Stimulated activated naive B cell treated with anti-CD40 and anti-IgM and Interleukin-4, amounts not matched to agents 10 μg/mL and 1 μg/mL and 100 μg/mL, for 72 hours (primary cell): ENCODE measurements at places on chromosomes 13 and 19.

GRCh38 chr13:98782654-98783053, 30.2 kb upstream of the SLC15A1 start:
- DNase-seq = no peak

GRCh38 chr19:3945838-3946237, 13.0 kb downstream of the NMRK2 start:
- no peak for DNase-seq

DNA sequence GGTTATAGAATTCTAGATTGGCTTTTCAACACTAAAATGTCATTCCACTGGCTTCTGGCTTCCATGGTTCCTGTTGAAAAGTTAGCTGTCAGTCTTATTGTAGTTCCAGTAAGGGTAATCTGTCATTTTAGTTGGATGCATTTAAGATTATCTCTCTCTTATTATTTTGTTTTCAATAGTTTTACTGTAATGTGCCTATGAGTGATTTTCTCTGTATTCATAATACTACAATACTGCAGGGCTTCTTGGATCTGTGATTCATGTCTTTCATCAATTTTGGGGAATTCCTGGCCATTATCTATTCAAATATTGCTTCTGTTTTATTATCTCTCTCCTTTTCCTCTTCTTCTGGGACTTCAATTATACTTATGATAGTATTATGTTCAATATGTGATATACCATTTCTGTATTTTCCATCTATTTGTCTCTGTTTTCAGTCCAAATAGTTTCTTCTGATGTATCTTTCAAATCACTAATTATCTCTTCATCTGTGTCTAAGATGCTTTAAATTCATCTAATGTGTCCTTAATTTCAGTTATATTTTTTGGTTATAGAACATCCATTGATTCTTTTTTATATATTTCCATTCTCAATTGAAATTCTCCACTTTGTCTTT, 101.5 kb downstream of the KCTD15 start:
- DNase-seq = no peak

- DNase-seq = no peak
Observed at GRCh38 chr13:112695121-112695520, 5.3 kb downstream of the ATP11A start.

DNA sequence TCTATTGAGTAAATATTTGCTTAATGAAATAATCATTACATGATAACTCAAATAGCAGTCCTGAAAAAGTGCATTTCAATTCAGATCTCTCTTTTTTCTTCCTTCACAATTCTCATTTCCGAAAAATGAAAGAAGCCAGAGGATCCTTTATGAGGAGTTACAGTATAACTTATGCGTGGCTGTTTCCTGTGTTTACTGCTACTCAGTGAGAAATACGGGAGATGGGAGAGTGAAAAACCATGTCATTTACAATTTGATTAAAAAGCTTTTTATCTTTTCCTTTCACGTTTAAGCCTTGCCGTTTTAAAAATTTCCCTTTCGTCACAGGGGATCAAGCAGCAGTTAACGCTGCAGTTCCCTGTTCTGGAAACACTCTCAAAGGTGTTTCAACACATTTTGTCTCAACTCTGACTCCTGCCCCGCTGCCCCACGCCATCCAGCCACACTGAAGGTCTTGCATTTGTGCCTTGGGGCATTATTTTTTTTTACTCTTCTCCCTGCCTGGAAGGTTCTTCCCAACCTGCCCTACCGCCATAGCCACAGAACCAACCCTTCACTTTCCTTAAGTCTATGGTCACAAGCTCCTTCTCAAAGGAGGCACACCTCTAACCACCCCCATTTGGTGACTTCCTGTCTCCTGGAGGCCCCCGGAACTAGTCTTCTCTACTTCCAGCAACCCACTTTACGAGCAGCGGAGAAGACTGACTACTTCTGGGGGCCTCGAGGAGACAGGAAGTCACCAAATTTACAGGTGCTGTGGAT, 17.0 kb downstream of the KL start:
- DNase-seq = peak; percentile 8

- no peak for DNase-seq
Observed at GRCh38 chr19:22144394-22144793, 52.4 kb downstream of the ZNF676 start.

- no peak for DNase-seq
Observed at GRCh38 chr13:50141375-50141975, 126.2 kb downstream of the KCNRG start.

DNA sequence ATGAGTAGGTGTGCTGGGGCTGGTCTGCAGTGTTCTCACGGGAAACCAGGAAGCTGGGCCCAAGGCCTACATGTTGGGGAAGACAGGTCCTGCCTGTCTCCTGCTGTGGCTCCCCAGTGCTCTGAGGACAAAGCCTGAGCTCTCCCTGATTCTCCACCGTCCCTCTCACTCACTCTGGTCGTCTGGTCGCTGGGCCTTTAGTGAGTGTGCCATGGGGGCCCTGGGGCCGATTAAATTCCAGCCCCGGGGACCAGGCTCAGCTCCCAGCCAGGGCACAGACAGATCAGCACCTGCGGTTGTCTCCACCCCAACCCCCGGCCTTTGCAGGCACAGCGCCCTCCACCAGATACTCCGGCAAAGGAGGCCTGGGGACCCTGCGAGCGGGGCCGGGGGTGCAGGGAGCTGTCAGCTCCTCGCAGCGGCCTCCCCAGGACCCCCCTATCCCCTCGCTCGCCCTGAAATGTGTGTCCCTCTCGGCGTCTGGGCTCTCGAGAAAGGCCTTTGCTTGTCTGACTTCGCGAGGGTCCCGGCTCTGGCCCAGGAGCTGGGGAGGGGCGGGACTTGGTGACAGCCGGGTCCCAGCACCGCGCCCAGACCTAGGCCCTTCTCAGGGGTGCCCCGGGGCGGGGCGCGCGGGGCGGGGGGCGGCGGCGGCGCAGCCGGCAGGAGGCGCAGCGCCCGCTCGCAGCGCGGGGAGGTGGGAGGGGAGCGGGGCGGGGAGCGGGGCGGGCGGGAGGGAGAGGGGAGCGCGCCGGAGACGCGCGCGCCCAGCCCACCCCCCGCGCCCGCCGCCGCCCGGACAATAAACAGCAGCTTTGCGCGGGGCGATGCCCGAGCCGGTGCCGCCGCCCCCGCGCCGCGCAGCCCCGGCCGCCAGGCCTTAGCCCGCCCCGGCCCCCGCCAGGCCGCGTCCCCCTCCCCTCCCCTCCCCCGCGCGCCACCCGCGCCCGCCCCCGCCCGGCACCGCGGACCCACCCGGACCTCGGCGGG, at the start of gene PALM:
Gene PALM (plus strand): TSS at position 782 of the 990 bp plus-strand sequence. CDS start 212 bp downstream, outside the sequence.
- DNase-seq = no peak

GRCh38 chr13:25860265-25860664, 191.6 kb downstream of the SHISA2 start:
- no peak for DNase-seq

DNA sequence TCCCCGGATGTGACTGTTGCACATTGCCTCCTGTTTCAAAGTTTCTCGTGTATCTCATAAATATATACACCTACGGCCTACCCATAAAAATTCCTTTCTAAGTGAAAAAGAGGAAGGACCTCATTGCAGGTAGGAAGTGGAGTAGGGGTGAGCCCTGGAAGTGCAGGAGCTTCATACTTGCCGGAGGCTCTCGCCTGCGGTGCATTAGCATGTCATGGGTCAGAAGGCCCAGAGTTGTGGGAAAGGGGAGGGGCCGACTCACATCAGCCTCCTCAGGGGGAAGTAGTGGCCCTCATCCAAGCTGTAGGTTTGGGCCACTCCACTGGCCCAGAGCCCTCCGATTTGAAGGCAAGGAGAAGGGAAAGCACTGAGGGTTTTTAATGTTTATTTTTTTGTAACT, 26.0 kb upstream of the IRS2 start:
- DNase-seq = no peak

- no peak for DNase-seq
Observed at GRCh38 chr19:33683881-33684537, 62.3 kb downstream of the CHST8 start.

- DNase-seq = no peak
Observed at GRCh38 chr19:17232258-17232657, 6.2 kb downstream of the OCEL1 start.

DNA sequence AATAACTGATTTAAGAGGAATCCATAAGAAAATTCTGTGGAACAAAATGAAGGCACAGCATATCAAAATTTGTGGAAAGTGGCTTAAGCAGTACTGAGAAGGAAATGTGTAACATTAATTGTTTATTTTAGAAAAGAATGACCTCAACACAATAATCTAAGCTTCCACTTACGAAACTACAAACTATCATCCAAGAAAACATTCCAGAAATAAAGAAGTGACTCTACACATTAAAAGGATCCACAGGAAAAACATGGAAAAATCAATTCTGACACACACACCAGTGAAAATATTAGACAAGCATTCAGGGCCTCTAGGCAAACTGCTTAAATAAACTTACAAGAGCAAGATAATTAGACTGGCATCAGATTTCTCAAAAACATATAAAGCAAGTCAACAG, 14.0 kb downstream of the EXOSC8 start:
- DNase-seq = no peak

GRCh38 chr13:45773236-45773635, 71.1 kb downstream of the CBY2 start:
- DNase-seq = no peak

GRCh38 chr19:43406297-43406696, 8.4 kb upstream of the TEX101 start:
- no peak for DNase-seq

GRCh38 chr19:51965583-51965982, 21.1 kb downstream of the ZNF350 start:
- DNase-seq = no peak

- DNase-seq = no peak
Observed at GRCh38 chr13:60211548-60211947, 47.8 kb upstream of the DIAPH3 start.

DNA sequence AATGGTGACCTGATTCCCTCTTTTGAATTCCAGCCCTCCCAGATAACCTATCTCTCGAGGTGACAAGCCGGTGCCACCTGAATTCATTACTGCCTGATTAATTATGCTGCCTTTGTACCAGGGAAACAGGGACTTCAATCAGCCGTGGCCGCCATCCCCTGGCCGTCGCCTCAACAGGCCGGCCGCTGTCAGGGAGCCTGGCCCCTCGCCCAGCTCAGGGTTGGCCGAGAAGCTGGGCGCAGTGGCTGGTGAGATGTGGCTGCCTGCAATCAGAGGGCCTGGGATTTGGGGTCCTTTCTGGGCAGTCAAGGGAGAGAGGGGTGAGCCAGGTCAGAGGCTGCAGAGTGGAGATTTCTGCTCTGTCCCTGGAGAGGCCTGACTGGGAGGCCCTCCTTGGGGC, 91.2 kb downstream of the KCTD15 start:
- no peak for DNase-seq
